ENCODE measurements at places on chromosomes 3 and 15.

GRCh38 chr3:14398797-14399106, 3.7 kb upstream of the SLC6A6 start:
- DNase-seq = no peak

DNA sequence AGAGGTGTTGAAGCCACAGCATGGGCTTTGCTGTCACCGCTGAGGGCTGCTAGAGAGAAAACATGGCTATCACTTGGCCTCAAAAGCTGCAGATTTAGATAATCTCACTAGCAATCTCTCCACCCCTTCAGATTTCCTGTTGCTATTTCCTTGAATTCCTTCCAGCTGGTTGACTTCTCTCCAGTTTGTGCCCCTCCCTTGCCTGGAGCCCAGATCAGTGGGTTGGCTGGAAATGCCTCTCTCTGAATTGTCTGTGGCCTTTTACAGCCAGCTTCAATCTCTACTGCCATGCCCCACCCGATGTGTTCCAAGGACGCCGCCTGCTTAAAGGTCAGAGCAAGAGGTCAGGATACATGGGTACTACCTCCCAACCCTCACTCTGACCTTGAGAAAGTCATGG, 294.1 kb downstream of the NTRK3 start:
- no peak for DNase-seq

GRCh38 chr3:58258392-58259055, 20.9 kb downstream of the ABHD6 start:
- no peak for DNase-seq

DNA sequence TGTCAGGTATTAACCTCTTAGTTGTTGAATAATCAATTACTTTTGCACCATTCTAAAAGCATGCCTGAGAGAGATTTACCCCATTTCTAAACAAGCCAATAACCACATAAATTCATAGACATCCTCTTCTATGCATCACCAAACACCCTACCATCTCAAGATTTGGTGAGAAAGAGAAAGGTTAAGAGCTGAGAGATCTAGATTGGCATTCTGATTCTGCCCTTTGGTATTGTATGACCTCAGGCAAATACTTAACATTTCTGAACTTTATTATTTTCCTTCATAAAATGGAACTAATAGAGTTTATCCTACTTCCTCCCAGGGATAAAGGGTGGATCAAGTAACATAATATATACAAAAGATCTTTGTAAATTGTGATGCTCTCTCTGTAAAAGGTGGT, 146.5 kb upstream of the MME start:
- no peak for DNase-seq

- no peak for DNase-seq
Measured at GRCh38 chr15:91054816-91055215, 32.4 kb upstream of the VPS33B start.

DNA sequence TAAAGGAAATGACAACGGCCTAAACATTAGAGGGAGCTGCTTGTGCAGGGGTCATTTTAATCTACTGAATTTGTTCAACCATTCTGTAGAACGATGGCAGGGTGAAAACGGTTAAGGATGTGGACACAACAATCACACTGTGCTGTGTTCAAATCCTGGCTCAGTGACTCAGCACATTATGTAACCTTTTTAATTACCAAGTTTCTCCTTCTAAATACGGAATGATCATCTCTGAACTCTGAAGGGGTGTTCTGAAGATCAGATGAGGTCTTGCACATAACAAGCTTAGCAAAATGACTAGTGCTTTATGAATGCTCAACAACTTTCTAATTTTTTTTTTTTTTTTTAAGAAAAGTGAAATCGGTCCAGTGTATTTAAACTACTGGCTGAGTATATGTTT, 592.8 kb downstream of the FOXP1 start:
- DNase-seq = no peak

- no peak for DNase-seq
Measured at GRCh38 chr3:36923523-36923943, 21.3 kb downstream of the TRANK1 start.

DNA sequence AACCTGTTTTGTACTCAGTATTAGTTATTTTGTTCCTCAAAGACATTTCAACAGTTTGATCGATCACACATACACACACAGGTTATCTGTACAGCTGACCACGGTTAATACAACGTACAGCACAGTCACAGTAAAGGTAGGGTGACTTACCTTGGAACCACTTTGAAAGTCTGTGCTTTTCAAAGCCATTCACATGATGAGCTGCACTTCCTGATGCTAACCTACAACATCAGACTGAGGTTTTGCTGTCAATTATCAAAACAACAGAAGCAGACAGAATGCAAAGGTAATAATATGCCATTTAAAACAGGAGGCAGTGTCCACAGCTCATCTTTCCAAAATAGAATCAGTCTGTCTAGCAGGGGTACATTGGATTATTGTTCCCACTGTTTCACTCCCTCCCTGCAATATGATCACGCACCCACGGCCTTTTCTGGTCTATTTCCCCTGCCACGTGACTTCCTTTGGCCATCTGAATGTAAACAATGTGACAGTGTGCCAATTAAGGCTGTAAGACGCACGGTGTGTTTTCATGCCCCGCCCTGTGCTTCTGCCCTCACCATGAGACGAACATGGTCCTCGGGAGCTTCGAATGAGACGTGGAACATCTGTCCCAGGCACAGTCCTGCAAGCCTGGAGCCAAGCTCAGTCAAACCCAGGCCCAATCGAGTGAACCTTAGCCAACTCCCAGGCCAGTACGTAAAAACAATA, 102.4 kb downstream of the FMN1 start:
- DNase-seq = no peak

GRCh38 chr3:23002836-23003732, 200.0 kb upstream of the UBE2E2 start:
- no peak for DNase-seq

- DNase-seq = no peak
Measured at GRCh38 chr3:18987862-18988447, 160.4 kb upstream of the KCNH8 start.

- no peak for DNase-seq
Measured at GRCh38 chr3:127206611-127207516, 13.9 kb downstream of the PRR23E start.

GRCh38 chr15:33677238-33677830, 291.0 kb upstream of the CHRM5 start:
- DNase-seq = no peak

DNA sequence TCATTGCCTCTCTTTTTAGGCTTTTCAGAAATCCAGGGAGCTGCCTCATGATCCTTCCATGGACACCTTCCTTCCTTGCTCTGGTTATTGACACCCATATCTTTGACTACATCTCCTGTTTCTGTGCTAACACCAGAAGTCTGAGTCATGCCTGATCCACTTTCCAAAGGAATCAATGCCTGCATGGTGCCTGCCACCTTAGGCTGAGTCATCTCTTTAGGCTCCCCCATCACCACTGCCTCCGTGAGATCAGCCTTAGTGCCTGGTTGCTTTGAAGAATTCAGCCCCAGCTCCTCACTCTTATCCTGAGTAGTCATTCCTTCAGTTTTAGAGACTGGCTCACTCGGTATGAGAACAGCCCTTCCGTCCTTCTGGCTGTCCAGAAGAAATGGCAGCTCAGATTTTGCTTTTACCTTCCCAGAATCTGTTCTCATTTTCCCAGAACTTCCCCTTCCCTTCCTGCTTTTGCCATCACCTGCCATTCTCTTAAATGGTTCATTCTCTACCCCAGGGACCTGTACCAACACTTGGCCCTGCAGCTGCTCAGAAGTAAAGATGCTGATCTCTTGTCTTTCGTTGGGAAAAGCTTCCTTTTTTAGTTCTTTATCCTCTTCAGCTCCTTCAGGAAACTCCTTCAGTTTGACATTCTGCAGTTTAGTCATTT, 105.3 kb downstream of the MAP4 start:
- no peak for DNase-seq

Measured in T-cell (primary cell).